Activated CD4-positive, CD25-positive, alpha-beta regulatory T cell treated with anti-CD3 and anti-CD28 coated beads, Interleukin-2, amount 50 U/mL, for 72 hours (primary cell): ENCODE measurements at places on chromosomes 16 and 17.

- DNase-seq = no peak
These were observed 191.0 kb upstream of the RPL38 start for GRCh38 chr17:74012465-74012864.

DNA sequence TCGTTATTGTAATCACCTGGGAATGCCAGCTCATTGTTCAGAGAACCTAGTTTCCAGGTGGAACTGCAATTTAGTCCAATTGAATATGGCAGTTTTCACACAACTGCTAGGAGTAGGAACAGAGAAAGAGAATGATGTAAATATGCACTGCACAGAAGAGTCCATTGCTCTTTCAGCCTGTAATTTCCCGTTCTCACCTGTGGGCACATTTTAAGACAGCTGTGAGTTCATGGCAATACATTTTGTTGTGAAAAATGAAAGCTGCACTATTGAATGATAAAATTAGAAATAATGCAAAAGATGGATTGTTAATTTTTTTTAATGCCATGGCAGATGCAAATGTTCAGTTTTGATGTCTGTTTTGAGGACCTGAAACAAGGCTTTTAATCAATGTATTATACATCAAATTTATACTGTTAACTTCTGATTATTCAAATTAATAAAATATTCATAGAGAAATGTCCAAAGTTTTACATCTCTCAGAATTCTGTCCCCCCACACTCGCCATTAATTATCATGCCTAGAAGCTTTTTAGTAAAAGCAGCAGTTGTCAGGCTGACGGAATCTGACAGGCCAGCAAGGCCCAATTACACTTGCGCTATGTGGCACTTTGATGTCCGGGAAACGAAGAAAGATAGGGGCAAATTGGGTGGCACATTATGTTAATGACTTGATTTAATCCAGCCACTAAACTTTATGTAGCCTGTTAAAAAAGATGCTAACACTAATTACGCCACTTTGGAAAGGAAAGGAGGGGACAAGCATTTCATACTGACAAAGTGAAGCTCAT is 72.2 kb downstream of the RPGRIP1L start:
- no peak for DNase-seq

GRCh38 chr17:63595132-63595531 is 5.6 kb upstream of the TACO1 start:
- DNase-seq = no peak

GRCh38 chr16:74094962-74095361 is 201.7 kb upstream of the PSMD7 start:
- DNase-seq = no peak

DNA sequence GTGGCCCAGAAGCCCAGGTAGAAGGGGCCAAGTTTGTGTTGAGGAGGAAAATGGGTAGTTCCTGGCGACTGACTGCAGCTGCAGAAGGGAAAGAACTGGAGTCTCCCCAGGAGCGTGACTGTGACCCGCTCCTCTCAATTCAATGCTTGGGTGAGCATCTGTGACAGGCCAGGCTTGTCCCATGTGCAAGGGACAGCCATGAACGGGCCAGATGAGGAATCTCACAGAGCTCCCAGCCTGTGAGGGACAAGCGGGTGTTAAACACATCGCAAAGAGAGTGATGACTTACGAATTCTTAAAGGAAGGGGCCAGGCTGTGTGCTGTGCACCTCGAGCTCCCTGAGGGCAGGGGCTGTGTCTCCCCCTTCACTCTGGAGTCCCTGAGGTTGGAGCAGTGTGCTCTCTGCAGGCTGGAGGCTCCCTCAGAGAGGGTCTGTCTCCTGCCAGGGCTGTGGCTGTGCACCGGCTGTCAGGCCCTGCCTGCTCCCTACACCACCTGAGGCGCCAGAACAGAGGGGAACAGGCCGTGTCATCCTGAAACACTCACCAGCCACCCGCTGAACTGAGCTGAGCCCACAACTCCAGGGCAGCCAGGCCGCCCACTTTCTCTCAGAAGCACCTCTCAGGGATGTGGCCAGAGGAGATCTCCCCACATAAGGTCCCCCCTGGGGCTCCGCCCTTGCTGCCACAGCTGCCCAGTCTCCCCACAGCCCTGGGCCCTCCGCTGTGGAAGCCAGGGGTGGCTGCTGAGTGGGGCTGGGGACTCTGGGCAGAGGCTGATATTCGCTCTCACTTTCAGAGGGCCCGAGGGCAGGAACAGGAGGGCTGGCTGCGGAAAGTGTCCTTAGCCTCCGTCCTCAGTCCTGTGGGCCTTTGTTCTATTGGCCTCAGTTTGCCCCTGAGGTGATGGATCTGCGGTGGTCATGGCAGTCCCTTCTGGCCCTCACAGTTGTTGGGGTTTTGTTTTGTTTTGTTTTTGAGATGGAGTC is 25.7 kb upstream of the NXPH3 start:
- no peak for DNase-seq

- no peak for DNase-seq
These were observed 873 bp upstream of the KSR1 start for GRCh38 chr17:27455236-27455913.

DNA sequence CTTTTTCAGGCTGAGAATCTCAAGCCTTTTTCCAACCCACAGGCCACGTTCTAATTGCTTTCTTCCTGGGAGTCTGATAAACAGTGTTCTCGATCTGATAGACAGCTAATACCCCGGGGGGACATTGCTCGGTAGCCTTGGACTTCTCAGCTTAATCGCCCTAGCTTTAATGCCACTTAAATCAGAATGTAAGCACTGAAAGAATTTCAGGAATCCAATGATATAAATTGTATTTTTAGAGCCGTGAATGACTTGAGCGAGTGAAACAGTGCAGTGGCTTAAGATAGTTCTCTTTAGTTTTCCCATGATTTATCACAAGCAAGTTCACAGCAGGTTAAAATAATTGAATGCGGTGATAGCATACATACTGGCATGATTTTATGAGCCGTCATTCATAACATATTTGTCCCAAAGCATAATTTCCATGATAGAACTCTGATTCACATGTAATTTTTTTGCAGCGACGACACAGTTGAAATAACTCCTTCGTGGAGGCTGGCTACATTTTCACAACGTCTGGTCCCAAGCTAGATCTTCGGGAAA is 116.1 kb upstream of the MYOCD start:
- DNase-seq = no peak

GRCh38 chr16:56121156-56121500 is 70.2 kb upstream of the GNAO1 start:
- no peak for DNase-seq

DNA sequence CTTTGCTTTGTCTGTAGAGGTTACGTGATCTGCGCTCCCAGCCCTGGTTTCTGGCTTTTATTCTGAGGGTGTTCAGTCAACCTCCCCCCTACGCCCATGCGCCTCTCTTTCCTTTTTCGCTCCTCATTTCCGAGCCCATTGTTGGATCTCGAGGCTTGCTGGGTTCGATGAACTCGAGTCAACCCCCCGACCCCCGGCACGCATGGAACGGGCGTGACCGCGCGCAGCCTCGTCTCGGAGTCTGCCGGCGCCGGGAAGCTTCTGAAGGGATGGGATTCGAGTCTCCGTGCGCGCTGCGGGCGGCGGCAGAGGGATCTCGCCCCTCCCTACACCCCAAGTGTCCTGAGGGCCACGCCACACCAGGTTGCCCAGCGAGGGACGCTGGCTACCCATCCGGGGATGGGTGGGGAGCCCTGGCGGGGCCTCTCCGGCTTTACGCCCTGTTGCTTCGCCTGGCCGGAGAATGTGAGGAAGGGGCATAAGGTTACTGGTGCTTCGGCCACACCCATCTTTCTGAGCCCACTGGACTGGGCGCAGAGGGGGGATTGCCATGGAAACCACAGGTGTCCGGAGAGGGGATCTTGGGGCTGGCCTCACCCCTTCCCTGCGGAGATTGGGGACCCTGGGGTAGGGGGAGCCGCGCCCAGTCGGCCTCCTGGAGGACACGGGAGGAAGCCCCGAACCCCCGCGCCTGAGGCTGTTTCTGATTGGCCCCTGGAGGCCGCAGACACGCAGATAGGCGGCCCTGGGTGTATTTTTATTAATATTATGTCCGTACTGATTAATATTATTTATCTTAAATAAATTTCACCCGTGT is 1.8 kb downstream of the MAPT start:
- DNase-seq = no peak

DNA sequence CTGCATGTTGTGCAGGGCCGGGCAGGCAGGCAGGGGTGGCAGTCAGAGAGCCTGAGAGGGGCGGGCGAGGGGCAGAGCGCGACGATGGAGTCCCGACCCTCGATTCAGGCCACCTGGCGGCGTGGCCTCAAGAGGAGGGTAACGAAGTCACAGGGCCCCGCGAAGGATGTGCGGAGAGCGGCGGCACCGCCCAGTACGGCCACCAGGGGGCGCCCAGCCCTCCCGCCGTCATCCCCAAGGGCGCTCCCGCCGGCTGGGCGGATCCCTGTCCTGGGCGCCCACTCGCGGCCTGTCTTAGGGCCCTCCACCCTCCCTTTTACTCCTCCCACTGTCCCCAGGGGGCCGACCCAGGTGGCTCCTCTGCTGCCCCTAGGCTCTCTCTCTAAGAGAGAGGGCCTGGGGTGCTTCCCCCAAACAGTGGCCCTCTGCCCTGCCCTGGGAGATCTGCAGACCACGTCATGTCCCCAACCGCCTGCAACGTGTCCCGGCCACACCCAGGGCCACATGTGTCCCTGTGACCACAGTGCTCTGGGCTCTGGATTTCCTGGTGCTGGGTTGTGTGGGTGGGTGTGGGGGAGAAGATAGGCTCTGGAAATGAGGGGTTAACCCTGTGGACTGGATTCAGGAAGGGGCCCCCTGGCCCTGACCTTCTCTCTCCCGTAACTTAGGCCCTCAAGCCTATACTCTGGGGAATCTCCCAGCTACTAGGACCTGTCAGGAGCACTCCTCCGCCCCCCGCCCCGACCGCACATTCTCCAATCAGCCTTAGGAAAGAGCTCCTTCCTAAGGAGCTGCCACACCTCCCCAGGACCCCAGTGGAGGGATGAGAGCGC is 5.9 kb downstream of the DPEP2 start:
- DNase-seq = peak; percentile 92

GRCh38 chr17:72412650-72413076 is 291.8 kb downstream of the SOX9 start:
- no peak for DNase-seq

DNA sequence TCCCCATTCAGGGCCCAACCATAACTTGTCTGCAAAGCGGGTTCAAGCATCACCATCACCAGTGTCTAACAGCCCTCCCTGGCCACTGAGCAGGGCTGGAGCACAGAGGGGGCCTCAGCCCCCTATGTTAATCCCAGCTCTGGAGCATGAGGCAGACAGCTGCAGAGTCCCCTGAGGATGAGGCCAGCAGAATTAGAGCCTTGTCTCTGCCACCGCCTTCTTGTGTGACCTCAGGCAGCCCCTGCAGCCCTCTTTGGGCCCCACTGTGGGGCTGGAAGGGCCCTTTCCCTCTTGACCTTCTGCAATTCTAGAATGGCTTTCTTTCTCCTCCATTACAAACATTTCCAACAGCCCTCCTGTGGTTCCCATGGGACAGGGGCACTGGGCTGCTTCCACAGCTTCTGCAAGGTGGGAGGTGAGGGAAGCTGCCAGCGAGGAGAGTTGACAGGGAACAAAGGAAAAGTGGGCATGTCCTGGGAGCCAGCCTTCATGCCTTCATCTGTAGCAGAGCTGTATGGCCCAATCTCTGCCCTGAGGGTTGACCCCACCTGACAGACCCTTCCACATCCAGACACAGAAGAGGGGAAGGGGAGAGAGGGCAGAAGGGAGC is 65.7 kb downstream of the TMEM132E start:
- no peak for DNase-seq

DNA sequence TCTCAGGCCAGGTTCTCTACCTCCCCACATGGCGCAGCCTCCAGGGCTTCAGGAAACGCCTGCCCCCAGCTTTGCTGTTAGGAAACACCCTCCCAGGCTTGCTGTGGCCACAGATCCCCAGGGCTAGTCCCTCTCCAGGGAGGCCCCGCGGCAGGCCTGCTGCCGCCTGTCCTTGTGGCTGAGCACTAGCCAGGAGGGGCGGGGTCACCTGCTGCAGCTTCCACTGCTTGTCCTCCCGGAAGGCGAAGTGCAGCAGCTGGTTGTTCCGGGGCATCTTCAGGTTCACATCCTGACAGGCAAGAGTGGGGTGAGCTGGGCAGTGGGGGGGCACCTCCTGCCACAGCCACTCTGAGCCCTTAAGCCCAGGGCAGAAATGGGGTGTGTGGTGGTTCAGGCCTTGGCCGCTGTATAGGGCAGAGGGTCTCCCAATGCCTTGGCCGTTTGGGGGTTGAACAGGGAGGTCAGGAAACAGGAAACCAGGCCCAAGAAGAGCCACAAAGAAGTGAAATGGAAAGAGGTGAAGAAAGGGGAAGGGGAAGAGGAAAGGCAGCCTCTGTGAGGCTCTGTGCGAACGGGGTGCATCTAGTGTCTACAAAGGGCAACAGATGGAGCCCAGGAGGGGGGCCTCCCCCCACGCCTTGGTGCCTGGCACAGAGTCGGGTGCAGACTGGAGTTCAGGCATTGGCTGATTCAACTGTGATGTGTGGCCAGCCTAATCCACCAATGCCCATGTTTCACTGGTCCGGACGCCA is 2.0 kb downstream of the ROGDI start:
- DNase-seq = no peak

- DNase-seq = no peak
These were observed 9.5 kb downstream of the KRT12 start for GRCh38 chr17:40857535-40857934.

DNA sequence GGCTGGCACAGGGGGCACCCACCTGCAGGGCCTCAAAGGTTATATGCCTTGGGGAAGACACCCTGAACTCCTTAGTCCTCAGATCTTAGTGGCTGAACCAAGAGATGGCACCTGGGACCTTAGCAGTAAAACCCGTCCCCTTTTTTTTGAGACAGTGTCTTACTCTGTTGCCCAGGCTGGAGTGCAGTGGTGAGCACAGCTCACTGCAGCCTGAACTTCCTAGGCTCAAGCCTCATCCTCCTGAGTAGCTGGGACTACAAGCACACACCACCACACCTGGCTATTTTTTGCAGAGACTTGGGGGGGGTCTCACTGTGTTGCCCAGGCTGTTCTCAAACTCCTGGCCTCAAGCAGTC is 237.2 kb downstream of the MRTFB start:
- no peak for DNase-seq

DNA sequence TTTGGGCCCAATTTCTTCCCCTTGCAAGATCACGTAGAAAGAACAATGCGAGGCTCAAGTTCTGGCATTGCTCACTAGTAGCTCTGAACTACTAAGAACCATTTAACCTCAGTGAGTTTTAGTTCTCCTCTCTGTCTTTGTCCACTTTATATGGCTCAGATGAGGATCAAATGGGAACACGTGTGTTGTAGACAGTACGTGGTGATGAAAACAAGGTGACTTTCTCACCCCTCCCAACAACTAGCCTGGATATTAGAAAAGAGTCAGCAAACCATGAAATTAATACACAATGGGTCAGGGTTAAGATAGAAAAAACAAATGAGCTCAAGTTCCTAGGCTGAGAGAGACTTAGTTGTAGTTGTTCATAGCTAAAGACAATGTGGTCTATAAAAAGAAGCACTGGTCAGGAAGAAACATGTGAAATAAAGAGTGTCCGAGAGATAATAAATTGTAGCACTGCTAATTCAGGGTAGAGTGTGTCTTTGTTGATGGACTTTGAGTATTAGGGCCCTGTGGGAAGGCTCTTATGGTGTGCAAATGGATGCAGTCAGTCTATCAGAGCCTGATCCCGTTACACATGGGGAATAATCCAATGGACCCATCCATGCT is 417.0 kb downstream of the HAPSTR1 start:
- no peak for DNase-seq
